H4 (cell line): ENCODE measurements at places on chromosomes 2 and 18. TPM values are rescaled to one million over a fixed set of nuclear protein-coding genes. Genes with fewer than 3 reads are reported as not detected.

GRCh38 chr2:6924101-6924923, 7.1 kb downstream of the RNF144A start:
- DNase-seq, result no peak

DNA sequence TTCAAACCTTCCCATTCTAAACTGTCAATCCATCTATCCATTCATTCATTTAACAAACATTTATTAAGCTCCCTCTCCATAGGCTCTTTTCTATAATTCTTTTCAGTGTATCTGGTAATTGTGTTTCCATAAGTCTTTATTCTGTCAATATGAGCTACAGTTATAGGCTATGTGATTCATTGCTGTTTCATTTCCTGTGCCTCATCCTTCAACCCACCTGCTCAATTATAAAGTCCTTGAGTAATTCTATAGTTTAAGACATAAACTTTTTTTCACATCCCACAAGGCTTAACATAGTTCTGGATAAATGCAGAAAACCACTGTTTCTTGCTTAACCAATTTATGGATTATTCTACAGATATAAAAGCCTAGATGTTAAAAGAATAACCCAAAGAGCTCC, 84.2 kb upstream of the PIK3C3 start:
- DNase-seq, result no peak

DNA sequence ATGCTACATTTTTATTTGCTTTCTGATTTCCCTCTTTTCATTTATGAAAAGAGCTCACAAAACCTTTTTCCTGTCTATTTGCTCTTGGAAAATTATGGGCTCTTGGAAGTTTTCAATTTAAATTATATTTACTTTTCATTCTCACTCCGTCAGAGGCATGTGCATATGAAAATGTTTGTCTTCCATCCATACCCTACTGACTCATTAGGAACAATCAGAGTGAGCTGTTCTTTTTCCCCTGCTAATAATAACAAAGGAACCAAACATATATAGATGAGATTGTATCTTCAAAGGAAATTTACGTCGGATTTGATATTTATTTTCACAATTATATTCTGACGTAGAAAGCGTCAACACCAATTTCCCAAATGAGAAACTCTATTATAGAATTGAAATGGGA, 1101.2 kb downstream of the TSN start:
- DNase-seq, result no peak

GRCh38 chr2:94984964-94985575, 40.4 kb upstream of the MAL start:
- no peak for DNase-seq

DNA sequence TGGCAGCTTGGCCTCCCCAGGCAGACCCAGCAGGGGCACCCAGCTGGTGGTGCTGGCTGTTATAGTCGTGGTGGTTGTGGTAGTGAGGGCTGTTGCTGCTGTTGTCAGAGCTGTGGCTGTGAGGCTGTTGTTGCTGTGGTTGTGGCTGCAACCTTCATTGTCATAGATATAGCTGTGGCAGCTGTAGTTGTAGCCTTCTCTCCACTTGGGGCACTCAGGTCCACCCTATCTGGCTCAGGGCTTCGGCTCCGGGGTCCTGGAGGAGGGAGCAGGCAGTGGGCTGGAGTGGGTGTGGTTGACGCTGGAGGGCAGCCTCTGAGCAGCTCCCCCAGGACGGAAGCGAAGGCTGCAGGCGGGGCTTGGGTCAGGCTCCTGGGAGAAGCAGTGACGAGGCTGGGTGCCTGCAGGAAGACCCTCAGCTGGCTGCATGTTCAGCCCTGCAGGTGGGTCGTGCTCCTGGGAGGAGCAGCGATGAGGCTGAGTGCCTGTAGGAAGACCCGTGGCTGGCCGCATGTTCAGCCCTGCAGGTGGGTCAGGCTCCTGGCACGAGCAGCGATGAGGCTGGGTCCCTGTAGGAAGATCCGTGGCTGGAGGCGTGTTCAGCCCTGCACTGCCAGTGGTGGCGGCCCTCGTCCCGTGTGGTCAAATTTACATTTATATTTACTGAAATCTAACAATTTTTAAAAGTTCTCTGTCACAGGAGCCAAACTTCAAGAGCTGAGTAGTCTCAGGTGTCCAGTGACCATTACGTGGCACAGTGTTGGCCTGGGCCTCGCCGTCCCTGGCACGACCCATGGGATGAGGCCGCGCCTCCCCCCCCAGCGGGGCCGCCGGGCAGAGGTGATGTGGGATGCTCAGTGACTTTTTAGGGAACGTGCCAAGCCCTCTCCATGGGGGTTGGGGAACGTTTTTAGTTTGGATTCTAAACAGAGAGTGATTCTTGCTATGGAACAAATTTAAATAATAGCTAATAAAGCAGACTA, 79.2 kb upstream of the PXDN start:
- no peak for DNase-seq

- no peak for DNase-seq
Observed at GRCh38 chr2:206569470-206569869, 72.8 kb upstream of the FAM237A start.

DNA sequence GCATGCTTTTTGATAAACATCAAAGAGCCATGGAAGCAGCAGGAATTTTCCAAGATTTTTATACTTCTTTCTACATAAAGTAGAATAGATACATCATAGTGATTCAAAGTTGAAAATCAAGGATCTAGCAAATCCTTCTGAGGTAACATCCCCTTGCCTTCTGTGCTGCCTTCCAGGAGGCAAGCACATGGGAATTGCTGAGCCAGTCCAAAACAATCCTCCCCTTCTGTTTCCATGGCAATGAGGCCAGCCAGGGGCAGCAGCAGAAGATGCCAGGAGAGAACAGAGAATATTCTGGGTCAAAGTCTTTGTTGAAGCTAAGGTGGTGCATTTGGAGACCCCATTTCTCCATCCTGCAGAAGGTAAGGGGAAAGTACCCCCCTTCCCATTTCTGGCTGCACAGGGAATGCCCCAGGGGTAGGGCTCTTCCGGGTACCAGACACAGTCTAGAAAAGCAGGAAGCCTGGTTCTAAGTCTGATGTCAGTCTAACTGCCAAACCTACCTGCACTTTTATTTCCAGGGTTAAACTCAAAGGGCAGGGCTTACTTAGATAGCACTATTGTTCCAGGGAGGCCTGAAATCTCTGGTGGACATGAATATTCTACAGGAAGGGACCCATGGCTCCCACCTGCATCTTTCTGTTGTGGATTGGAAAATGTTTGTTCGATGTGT, 22.1 kb downstream of the CENPA start:
- DNase-seq, result no peak

GRCh38 chr2:169007941-169008340, 23.2 kb downstream of the ABCB11 start:
- DNase-seq, result no peak

DNA sequence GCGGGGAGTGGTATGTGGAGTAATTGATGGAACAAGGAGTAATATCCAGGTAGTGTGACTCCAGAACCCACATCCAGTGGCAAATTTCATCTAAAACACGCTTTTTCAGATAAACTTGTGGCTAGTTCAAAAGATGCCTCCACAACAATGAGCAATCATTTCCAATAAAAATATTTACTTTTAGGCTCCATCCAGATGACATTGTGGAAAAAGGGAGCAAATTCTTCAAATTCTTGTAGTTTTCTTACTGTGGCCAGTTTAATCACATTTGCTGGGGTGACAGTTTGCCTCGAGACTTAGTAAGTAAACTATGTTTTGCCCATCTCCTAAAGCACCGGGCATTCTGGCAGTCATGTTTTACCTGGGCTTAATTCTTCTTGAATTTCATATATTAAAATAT, 243.6 kb downstream of the IRS1 start:
- no peak for DNase-seq

- no peak for DNase-seq
Observed at GRCh38 chr2:166074430-166074829, 53.4 kb downstream of the SCN1A start.

- no peak for DNase-seq
Observed at GRCh38 chr2:222304737-222305515, 6.1 kb upstream of the PAX3 start.

DNA sequence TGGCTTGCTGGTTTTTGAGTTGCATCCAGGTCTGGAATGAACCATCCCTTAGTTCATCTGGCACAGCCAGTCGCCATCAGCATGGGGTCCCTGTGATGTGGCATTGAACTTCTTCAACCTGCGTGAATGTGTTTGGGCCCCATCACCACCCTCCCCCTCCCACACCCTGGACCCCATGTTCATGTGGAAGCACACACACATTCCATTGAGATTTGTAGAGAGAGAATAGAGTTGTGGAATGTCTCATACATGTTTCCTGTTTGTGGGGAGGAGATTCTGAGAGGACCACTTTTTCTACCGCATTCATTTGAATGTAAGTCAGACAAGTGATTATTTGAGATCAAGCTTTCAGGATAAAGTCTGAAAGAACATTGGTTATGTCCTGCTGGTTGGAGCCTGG, 117.6 kb upstream of the EML6 start:
- DNase-seq, result no peak

- no peak for DNase-seq
Observed at GRCh38 chr2:40284797-40285196, 167.1 kb downstream of the SLC8A1 start.

GRCh38 chr2:111108745-111109271, 11.9 kb upstream of the BCL2L11 start:
- no peak for DNase-seq

- DNase-seq, result no peak
Observed at GRCh38 chr2:27324720-27325119, 1.8 kb upstream of the MPV17 start.

GRCh38 chr2:58035352-58035751, 11.3 kb upstream of the VRK2 start:
- no peak for DNase-seq

- no peak for DNase-seq
Observed at GRCh38 chr2:231287696-231288095, 89.3 kb downstream of the ARMC9 start.

GRCh38 chr18:68960355-68960754, 162.5 kb downstream of the CCDC102B start:
- DNase-seq, result no peak

GRCh38 chr2:200786826-200787225, 24.9 kb upstream of the BZW1 start:
- DNase-seq, result peak; percentile 22

DNA sequence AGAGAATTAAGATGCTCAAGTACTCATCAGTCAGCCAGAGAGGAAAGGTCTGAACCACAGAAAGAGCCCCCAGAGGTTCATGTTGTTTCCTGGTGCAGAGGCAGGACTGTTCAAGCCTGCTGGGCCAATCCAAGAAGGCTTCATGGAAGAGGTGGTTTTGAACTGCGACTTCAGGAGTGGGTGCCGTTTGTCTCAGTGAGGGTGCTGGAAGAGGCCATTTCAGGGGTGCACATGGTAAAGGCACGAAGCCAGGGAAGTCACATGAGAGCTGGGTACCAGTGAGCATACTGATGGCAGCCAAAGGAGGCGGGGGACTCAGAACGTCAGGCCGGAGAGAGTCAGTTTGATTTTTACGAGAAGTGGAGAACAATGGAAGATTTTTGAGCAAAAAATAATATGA, 55.5 kb downstream of the EMILIN2 start:
- no peak for DNase-seq

DNA sequence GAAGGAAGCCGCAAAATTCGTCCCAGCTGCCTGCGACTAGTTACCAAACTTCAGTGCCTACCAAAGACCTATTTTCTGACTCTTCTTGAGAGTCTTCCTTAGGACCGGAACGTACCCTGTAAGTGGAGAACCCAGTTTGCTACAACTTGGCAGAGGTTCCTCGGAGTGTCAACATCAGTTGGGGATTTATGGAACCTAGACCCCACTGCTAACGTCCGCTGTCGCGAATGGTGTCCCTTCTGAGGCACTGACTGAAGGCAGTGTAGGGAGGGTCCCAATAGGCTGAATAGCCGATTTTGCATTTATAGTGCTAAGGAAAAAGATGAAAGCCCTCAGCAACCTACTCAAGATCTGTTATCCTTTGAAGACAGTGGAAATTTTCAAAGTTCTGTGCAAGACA, 568 bp upstream of the STK17B start:
- DNase-seq, result no peak

- DNase-seq, result no peak
Observed at GRCh38 chr2:102437122-102437521, 14.2 kb downstream of the IL18RAP start.

- peak; percentile 92 for DNase-seq
Observed at GRCh38 chr18:58314284-58314683, 270.3 kb downstream of the NEDD4L start.

DNA sequence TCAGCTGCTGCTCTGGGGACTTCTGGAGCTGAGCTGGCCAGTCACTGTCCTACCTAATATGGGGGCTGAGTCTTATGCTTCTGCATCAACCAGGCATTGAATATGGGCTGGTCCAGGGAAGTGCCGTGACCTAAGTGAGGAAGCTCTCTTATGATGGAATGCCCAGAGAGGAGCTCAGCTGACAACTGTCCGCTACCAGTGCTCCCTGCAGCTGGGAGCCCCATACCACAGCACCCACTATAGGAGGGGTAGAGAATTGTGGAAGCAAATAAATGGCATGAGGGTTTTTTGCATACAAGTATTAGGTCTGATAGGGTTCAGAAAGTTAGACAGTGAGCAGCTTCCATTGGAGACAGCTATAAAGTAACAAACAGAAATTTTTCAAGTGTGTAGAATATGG, 4.5 kb downstream of the TIMM21 start:
- no peak for DNase-seq

- DNase-seq, result no peak
Observed at GRCh38 chr18:45733535-45733934, 9.6 kb downstream of the SLC14A1 start.

DNA sequence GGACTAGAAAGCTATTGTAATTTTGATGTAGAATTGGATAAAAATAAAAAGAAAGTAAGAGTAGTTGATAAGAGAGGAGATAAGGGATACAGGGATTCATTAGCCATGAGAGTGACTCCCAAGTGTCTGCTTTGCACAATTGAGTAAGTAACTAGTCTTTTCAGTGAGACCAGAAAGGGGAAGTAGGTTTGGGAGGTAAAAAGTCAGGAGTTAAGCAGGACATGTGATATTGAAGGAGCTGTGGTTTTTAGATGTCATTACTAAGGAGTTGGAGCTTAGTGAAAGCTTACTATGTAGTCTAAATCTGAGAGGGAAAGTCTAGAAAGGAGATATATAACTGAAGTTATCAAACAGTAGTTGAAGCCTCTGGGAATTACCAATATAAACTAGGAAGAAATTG, 93.4 kb downstream of the SLC5A7 start:
- DNase-seq, result no peak

The HOXD4 gene
- total RNA-seq, result not detected in 2 replicates

The ANO7 gene
- 0.43 and 0.91 TPM in 2 replicates for total RNA-seq

The FEV gene
- not detected in 2 replicates for total RNA-seq

The NLRC4 gene
- not detected in 2 replicates for total RNA-seq

The UBXN4 gene
- 24.2 and 31.4 TPM in 2 replicates for total RNA-seq

The DCDC2C gene
- not detected in 2 replicates for total RNA-seq

The CTDSP1 gene
- total RNA-seq, result 19.7 and 34.1 TPM in 2 replicates

The ANKRD30BL gene
- total RNA-seq, result not detected in 2 replicates

The TUBB8B gene
- not detected in 2 replicates for total RNA-seq

The SLC9A2 gene
- 0.12 and 0.19 TPM in 2 replicates for total RNA-seq

The AMMECR1L gene
- total RNA-seq, result 11.8 and 13.9 TPM in 2 replicates

The INPP5D gene
- total RNA-seq, result 0.46 TPM in 1 of 2 replicates, not detected in the other

The THSD7B gene
- 0.23 and 0.35 TPM in 2 replicates for total RNA-seq
